Naive thymus-derived CD8-positive, alpha-beta T cell (primary cell): ENCODE measurements at places on chromosomes 6 and 20. TPM values are rescaled to one million over a fixed set of nuclear protein-coding genes. Genes with fewer than 3 reads are reported as not detected.

The ZMYND8 gene
- 8.9 TPM for polyA plus RNA-seq

The SPATS1 gene
- not detected for polyA plus RNA-seq

The CALHM6 gene
- polyA plus RNA-seq = 13.5 TPM

The TRIM10 gene
- not detected for polyA plus RNA-seq

The FRMD1 gene
- polyA plus RNA-seq = not detected

The RNF182 gene
- polyA plus RNA-seq = not detected

The DACT2 gene
- not detected for polyA plus RNA-seq

The PHACTR3 gene
- polyA plus RNA-seq = not detected

The ZNF165 gene
- 0.44 TPM for polyA plus RNA-seq

The HLA-DQB2 gene
- polyA plus RNA-seq = 0.91 TPM

The IP6K3 gene
- not detected for polyA plus RNA-seq

DNA sequence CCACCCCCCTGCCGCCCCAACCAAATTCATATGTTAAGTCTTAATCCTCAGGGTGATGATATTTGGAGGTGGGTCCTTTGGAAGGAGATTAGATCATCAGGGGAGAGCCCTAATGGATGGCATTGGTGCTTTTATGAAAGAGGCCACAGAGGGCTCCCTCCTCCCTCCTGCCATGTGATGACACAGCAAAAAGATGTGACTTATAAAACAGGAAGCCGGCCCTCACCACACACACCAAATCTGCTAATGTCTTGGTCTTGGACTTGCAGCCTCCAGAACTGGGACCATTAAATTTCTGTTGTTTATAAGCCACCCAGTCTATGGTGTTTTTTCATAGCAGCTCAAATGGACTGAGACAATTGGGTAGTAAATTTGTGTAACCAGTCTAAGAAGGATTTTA is 176.3 kb downstream of the ADGRG6 start:
- no peak for DNase-seq

DNA sequence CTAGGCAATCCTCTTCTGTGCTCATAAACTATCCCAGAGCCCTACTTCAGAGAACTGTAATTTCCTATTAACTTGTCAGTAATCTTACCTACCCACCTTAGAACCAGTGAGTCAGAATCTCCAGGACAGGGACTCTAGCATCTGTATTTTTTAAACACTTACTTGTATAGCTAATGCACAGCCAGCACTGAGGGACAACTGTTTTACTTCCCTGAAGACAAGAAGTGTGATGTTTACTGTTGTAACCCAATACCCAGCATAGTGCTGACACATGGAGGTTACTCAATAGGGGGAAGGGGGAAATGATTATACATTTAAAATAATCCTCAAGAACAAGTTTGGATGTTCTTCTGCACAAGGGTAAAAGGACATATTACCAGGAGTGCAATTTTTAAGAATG is 130.8 kb downstream of the BTBD9 start:
- DNase-seq = no peak

- no peak for DNase-seq
Observed at GRCh38 chr6:162622572-162622971, 105.0 kb downstream of the PRKN start.

DNA sequence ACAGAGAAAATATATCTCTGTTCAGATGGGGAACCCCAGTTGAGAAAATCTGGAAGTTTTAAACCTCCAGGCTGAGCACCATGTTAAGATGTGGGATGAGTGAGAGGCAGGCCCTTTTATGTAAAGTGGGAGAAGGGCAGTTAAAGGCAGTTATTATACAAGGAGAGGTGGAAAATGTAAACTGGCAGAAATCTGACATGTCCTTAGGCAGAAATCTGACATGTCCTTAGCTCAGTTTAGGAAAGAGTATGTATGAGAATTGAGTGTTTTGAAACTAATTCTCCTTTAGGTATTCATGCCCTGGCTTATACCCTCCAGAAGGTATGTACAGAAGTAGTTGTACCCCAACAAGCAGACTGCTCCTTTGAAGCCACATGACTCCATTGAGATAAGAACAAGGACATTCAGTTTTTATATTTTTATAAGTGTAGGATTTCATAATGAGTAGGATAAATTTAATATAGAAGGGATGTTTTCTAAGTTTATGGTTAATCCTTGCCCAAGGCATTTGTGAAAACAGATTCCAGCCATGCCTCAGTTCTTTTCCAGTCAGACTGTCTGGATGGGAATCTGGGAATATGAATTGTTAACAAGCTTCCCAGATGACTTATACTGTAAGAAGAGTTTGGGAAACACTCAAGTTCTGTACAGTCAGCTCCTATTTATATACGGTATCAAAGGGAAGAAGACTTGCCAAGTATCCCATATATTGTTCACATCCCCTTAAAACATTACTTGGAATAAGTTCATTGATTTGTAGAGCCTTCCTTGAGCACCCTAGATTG is 87.7 kb downstream of the SCAND1 start:
- no peak for DNase-seq

DNA sequence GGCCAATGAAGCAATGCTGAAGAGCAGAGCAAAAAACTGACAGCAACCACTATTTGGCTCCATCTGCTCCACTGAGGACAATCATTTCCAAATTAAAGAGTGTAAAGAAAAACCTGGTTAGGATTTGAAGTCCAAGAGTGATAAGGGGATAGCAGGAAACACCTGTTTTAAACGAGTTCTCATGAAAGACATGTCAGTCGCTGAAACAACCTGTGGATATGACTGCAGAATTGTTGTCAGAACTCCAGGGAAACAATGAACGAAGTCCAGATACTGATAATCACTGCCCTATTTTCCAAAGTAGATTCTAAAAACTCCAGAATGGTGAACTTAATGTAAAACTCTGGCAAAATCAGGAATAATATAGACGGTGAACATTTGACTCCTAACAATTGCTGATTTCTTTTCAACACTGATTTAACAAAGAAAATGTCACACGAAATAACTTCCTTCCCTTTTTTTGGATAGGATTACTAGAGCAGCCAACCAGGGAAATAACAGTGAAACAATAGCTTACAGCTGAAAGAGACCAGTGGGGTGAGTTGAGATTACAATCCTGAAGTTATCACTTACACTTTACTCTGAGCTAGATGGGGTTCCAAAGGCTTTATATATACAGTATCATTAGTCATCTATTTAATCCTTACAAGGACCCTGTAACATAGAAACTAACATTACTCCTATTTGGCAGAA is 83.7 kb downstream of the ELOVL5 start:
- no peak for DNase-seq

- DNase-seq = no peak
Observed at GRCh38 chr20:36527331-36528125, 13.8 kb upstream of the MYL9 start.

- no peak for DNase-seq
Observed at GRCh38 chr20:57672164-57672563, 37.7 kb downstream of the PMEPA1 start.

DNA sequence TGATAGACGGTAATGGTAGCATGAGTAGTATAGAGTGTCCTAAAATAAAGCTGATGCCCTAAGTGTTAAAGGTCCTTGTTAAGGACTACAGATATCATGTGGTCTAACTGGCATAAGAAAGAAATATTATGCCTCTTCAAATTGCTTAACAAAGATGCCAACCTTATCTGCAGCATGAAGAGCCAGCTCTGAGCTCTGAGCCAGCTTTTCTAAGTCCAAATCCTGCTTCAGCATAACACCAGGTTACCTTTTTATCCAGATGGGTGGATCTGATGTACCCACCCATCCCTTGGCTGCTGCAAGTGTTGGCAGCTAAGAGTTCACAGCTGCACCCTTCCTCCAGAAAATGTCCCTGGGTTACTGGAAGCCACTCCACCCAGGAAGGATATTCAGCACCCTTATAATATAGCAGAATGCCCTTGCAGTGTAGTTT is 83.8 kb downstream of the TENT5A start:
- no peak for DNase-seq

DNA sequence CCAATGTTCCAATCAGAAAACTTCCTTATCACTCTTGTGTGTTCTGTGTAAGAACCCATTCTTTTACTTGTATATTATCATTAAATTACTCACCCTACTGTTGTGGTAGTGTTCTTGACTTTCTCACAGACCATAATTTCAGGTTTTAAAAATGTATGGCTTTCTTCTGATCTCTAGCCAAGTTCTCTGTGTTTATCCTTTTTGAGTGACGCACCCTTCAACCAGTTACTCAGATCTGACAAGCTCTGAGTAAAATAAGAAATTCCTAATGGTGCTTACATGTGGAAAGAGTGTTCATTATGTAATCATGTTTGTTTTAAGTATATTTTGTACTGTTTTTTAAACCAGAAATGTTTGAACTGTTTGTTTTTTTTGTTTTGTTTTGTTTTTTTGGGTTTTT is 11.0 kb downstream of the TBPL1 start:
- no peak for DNase-seq

DNA sequence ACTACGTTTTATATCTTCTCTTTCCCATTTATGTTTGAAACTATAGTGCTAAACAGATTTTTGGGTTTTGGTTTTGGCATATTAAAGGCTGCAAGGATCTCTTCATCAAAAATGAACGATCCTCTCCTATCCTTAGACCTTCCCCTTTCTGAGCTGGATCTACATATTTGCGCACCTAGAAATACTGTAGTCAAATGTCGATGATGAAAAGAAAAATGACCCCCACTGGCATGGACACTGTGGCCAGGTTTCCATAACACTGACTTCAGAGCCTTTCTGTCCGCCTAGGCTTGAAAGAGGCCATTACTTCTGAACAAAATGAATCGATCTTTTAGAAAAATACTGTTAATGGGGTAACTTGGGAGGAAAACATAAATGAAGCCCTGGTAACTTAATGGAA is 5.8 kb downstream of the FLRT3 start:
- DNase-seq = no peak

- no peak for DNase-seq
Observed at GRCh38 chr6:44171899-44172546, 13.4 kb downstream of the CAPN11 start.

- no peak for DNase-seq
Observed at GRCh38 chr20:2084703-2085102, 16.9 kb upstream of the STK35 start.

- DNase-seq = no peak
Observed at GRCh38 chr6:122740936-122741335, 38.6 kb upstream of the FABP7 start.

- no peak for DNase-seq
Observed at GRCh38 chr20:7147220-7147601, 379.7 kb downstream of the BMP2 start.

- no peak for DNase-seq
Observed at GRCh38 chr20:39974966-39975501, 714.0 kb downstream of the MAFB start.

DNA sequence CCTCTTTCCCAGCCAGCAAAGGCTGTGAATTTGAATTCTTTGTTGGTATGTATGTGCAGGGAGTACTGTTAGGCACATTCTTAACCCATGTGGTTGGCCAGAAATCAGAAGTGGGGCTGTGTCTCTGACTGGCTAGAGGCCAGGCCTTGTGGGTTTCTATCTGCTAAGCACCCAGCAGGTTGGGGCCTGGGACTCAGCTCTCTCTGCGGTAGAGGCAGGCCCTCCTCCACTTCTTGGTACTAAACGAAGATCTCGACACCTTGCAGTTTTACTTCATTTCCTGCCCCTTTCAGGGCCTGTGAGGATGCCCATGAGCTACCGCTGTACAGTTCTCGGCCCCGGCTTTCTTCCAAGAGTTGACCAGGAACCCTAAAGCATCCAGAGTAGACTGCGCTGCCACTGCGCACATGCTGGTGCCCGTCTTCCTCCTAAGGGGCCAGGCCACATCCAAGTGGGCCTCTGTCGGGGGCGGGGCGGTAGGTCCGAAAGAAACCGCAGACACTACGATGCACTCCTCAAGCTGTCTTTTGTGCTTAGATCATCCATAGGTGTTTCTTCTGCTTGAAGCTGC is 51.1 kb downstream of the TCP11 start:
- DNase-seq = no peak

DNA sequence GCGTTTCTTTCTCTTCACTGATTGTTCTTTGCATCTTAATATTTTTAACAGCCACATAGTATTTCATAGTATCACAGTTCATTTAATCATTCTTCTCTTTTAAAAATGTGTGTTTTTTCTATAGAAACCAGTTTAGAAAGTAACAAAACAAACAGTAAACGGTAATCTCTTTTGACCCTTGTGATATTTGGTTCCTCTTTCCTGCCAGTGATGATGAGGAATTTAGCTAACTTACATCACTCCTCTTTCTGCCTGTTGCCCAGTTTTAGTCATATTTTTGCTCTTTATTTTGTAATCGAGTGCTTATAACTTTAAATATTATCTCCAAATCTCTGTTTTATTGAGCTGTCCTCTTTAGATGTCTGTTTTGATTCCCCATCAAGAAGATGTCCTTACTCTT is 38.1 kb upstream of the ZBTB24 start:
- DNase-seq = no peak

DNA sequence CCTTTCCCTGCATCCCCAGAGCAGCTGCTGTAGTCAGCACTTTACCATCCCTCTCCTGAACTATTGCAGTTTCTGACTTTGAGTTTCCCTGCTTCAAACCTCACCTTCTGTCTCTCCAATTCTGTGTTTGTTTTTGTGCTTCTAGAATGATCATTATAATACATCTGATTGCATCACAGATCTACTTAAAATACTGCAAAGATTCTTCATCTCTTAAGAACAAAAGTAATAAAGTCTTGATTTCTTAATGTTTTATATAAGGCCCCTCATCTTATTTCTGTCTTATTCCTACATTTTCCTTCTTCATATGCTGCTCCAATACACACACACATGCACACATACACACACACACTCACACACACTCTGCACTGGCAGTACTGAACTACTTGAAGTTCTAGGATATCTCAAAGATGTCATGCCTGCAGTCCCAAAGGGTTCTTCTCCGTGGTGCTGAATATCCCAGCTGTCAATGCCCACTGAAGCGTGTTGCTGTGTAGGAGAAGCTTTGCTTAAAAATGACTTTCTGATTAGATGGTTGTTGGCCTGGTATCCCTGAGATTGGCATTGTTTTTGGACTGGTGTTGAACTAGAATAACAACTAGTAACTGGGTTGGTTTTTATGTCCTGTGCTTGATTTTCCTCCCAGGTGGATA is 97.2 kb downstream of the MAP3K4 start:
- DNase-seq = no peak

GRCh38 chr6:2952557-2953095 is 18.7 kb downstream of the SERPINB6 start:
- DNase-seq = no peak
